ENCODE measurements at places on chromosomes 4 and X. TPM values are rescaled to one million over a fixed set of nuclear protein-coding genes. Genes with fewer than 3 reads are reported as not detected.
A peak's percentile ranks its signal among the peaks of the same experiment; 100 is the strongest.

LRIT3 gene
- 0.28 TPM for total RNA-seq

INTU gene
- 9.4 TPM for total RNA-seq

- no peak for DNase-seq
These were observed 194.8 kb downstream of the SOWAHB start for GRCh38 chr4:76703123-76703490.

DGKK gene
- total RNA-seq, result not detected

DNA sequence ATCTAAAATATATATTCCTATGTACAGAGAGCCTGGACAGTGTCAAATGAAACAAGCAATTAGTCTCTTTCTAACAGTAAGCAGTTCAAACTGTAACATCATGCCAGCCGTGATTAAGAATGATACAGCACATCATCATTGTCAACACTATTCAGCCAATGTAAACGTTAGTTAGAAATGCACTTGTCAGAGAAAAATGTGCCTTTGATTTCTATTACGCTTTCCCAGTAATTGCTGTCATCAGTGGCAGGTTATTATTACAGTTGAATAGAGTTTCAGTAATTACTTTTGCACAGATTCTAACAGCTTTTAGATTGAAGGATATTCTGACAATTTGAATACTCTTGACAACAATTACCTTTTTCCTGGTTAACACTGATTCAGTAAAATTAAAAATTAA lies 1007.1 kb downstream of the SH3BGRL start:
- no peak for DNase-seq

METTL14 gene
- total RNA-seq, result 13.8 TPM

SOWAHD gene
- total RNA-seq, result not detected

PAGE4 gene
- not detected for total RNA-seq

TRIM61 gene
- total RNA-seq, result 0.41 TPM

DNA sequence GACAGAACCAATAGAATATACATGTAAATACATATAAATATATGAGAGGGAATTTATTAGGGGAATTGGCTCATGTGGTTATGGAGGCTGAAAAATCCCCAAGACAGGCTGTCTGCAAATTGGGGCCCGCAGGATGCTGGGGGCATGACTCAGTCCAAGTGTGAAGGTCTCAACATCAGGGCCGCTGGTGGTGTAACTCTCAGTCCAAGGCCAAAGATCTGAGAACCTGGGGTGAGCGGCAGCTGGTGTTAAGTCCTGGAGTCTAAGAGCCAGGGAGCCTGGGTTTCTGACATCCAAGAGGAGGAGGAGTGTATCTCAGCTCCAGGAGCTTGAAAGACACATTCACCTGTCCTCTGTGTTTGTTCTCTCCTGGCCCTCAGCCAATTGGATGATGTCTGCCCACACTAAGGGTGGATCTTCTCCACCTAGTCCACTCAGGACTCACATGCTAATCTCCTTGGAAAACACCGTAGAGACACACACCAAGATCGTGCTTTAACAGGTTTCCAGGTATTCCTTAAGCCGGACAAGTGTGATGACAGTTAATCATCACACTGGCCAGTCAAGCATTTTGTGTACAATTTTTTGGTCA lies 28.9 kb downstream of the TIGD2 start:
- DNase-seq, result no peak

KLHL13 gene
- 12.3 TPM for total RNA-seq

- DNase-seq, result peak; percentile 71
These were observed 406.4 kb downstream of the FAM47A start for GRCh38 chrX:33725535-33726210.

GRCh38 chr4:173522951-173523395 lies 7.1 kb downstream of the HAND2 start:
- DNase-seq, result no peak

CLGN gene
- 2.9 TPM for total RNA-seq

FRMD7 gene
- total RNA-seq, result 0.55 TPM

- no peak for DNase-seq
These were observed 306.7 kb upstream of the MAOA start for GRCh38 chrX:43349363-43349762.

CSN1S1 gene
- total RNA-seq, result not detected

BST1 gene
- 5.3 TPM for total RNA-seq

ABCG2 gene
- 1.1 TPM for total RNA-seq

SMIM31 gene
- not detected for total RNA-seq

GRCh38 chr4:68288393-68288740 lies 42.9 kb upstream of the TMPRSS11B start:
- DNase-seq, result no peak

TXK gene
- 1.1 TPM for total RNA-seq

- DNase-seq, result no peak
These were observed 519.0 kb downstream of the IL15 start for GRCh38 chr4:142155347-142155746.

- DNase-seq, result peak; percentile 67
These were observed 4.5 kb downstream of the NKX3-2 start for GRCh38 chr4:13539619-13540445.

DNA sequence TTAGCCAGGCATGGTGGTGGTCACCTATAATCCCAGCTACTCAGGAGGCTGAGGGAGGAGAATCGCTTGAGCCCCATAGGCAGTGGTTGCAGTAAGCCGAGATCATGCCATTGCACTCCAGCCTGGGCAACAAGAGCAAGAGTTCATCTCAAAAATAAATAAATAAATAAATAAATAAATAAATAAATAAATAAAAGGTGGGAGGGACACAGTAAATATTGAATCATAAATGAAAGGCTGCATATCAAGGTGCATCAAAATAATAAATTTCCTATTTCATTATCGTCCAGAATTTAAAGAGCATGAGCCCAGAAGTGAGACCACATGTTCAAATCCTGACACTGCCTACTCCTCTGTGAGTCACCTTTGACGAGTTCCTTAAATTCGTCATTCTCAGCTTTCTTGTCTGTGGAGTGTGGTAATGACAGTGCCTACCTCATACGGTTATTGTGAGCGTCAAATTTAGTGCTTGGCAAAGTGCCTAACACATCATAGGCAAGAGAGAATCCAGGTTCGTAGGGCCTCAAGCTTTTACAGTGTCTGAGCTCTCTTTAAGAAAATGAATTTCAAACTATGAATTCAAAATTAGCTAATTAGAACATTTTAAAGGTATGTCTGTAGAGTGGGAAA lies 49.9 kb downstream of the IL15 start:
- DNase-seq, result no peak

GAB3 gene
- total RNA-seq, result 2.0 TPM

DNA sequence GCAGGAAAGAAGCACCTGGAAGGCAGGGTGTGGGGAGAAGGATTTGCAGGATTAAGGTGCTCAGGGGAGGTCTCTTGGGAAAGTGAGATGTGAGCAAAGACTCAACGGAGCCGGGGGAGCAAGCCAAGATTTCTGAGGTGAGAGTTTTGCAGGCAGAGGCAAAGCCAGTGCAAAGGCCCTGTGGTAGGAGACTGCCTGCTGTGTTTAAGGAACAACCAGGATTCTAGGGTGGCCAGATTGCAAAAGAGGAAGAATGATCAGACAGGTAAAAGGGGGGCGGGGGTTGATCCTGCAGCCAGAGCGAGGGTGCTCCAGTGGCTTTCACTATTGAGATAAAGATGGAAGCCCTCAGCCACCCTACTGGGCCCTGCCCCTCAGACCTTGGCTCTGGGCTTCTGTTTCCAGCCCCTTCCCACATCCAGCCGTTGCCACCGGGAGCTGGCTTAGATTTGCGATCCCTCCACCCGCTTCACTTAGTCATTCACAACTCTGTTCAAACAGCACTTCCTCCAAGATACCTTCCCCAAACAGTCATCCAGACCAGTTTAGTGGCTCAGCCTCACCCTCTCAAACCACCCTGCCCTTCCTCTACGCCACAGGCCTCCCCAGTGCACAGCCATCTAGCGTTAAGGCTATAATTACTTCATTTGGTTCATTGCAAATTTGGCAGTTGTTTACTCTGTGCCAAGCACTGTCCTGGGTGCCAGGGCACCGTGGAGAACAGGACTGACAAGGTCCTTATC lies 23.3 kb upstream of the BCOR start:
- DNase-seq, result no peak

DNA sequence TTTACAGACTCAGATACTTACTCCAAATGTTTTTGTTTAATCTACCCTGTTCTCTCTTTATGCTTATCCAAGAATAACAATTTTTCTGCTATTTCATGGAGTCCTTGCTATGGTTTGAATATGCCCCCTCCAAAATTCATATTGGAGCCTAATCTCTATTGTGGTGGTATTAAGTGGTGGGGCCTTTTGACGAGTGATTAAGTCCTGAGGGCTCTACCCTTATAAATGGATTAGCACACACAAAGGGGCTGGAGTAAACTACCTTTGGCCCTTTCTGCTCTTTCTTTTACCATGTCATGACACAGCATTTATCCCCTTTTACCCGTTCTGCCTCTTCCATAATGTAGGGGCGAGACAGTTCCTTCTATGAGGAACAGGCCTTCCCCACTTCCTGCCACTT lies 285.5 kb downstream of the GASK1B start:
- no peak for DNase-seq

ACE2 gene
- total RNA-seq, result not detected

DNA sequence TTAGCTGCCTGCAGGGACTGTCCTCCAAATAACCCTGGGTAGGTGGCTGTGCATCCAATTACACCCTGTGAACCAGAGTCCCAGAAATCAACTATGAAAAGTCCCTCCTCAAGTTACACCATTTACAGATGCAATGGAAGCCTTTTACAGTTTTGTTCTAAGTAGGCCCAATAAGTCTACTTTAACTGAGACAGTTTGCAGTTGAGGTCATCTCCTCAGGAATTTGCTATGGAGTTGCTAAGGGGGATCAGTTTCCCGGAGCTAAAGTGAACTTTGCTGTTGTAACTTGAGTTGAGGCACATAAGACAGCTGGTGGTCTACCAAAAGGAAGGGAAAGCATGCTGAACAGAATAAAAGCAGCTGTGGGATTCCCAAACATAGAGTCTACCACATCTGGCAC lies 121.6 kb upstream of the STK26 start:
- no peak for DNase-seq

DNA sequence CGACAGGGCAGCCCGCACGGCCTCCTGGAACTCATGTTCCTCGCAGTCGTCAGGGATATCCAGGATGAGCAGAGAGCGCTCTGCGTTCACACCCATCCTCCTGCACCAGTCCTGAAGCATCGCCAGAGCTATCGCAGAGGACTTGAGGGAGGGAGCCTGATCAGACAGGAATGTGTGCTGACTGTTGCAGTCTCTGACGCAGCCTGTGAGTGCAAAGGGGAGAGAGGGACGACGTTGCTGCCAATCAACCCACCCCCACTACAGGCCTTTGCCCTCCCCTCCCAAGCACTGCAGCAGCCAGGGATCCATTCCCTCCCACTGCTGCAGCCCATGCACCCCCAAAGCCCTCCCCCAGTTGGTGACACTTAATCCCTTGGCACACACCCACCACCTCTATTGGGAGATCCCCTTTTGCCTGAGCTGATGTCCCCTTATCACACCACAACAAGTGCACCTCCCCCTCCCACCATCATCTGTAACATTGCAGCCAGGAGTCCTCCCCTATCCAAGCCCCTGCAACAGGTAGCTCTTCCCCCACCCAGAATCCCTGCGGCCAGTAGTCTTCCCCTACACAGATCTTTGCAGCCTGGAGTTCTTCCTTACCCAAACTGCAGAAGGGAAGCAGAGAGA lies 897 bp downstream of the PNMA6F start:
- no peak for DNase-seq

DNA sequence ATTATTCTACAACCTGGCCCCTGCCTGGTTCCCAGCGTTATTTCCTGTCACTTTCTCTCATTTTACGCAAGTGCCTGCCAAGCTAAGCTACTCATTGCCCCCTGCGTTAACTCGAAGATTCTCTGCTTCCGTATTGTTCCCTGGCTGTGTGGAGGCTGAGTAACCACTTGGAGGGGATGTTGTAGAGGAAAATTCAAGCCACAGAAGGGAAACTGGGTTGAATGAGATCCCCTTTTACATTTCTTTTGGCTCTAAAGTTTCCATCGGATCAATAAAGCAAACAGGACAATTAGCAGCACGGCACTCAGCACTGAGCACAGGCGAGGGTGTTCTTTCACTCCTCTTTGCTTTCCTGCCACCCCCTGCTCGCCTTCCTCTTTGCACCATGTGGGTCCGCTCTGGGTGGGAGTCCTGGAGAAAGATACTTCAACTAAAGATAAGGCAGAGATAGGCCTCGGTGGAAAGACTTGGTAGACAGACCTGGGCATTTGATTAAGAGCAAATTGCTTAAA lies 4.2 kb upstream of the TMSB4X start:
- DNase-seq, result no peak

DNA sequence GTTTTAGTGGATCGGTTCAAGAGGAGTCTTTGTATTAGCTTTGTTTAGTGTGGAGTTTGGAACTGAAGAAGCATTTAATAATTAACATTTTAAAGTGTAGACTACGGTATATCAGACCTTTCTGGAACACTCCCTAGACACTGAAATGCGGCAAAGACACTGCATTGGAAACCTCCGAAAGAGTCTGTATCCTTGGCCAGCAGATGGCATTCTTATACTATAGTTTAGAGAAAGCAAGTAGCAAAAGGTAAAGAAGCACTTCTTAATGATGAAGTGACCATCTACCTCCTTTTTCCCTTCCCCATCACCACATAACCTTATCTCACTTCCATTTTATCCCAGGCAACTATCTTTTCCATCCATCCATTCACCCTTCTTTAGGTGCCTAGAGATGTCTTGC lies 7.6 kb downstream of the FABP2 start:
- DNase-seq, result no peak

DNA sequence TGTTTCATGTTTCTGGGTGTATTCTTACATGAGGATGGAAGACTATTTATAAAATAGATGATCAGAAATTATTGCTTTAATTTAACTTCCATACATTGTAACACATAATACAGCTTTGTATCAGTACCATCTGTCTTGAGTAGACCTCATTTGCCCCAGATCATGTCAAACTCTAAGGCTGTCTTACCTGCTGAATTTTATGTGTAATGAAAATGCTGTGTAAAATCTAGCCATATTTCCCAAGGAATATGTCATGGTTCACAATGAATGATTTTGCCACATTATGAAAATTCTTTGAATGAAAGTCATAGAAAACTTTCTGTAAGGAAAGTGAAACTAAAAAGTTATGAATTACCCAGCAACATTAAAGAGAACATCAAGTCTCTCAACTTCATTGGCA lies 7.4 kb downstream of the BDH2 start:
- no peak for DNase-seq
